ENCODE measurements at places on chromosomes 2 and 18.

- no peak for DNase-seq
Measured at GRCh38 chr18:46160050-46160798, 56.0 kb downstream of the HAUS1 start.

- DNase-seq: peak; percentile 38
Measured at GRCh38 chr2:218857371-218858137, 2.1 kb upstream of the WNT6 start.

DNA sequence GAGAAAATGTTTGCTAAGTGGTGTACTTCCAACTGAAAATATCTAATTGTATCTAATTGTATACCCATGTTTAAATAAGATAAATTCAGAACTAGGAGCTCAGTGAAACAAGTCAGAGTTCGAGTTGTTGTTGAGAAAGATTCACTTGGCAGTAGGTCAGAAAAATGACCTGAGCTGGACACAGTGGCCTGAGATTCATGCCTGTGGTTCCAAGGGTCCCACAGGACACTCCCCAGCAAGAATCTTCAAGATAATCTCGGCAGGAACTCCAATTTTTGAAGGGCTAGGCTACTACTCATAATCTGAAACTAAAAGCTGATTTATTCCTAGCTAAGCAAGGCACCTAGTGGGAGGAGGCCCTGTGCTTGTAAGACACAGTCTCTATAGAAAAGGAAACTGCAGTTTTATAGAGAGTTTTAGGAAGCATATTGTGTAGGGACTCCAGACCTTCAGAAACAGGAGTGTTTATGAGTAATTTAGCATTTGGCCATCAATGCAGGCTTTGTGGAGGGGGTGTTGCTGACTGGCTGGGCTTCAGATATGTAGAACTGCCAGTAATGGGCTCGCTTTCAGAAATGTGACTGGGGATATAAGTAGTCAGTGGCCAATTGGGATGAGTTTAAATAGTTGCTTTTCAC, 43.2 kb downstream of the SP140 start:
- DNase-seq: no peak

DNA sequence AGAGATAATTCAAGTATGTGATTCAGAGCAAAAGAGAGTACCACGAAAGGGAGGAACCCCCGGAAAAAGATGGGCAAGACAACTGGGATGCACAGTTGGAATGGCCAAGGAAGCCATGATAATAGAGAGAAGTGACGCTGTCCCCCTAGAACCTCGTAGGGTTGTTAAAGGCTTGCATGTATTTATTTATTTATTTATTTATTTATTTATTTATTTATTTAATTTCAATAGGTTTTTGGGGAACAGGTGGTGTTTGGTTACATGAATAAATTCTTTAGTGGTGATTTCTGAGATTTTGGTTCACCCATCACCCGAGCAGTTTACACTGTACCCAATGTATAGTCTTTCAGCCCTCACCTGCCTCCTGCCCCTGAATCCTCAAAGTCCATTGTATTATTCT, 11.5 kb upstream of the PDCL3 start:
- no peak for DNase-seq

- no peak for DNase-seq
Measured at GRCh38 chr2:202278036-202278760, 12.6 kb downstream of the NOP58 start.

GRCh38 chr2:72057308-72057707, 90.4 kb downstream of the CYP26B1 start:
- DNase-seq: no peak

DNA sequence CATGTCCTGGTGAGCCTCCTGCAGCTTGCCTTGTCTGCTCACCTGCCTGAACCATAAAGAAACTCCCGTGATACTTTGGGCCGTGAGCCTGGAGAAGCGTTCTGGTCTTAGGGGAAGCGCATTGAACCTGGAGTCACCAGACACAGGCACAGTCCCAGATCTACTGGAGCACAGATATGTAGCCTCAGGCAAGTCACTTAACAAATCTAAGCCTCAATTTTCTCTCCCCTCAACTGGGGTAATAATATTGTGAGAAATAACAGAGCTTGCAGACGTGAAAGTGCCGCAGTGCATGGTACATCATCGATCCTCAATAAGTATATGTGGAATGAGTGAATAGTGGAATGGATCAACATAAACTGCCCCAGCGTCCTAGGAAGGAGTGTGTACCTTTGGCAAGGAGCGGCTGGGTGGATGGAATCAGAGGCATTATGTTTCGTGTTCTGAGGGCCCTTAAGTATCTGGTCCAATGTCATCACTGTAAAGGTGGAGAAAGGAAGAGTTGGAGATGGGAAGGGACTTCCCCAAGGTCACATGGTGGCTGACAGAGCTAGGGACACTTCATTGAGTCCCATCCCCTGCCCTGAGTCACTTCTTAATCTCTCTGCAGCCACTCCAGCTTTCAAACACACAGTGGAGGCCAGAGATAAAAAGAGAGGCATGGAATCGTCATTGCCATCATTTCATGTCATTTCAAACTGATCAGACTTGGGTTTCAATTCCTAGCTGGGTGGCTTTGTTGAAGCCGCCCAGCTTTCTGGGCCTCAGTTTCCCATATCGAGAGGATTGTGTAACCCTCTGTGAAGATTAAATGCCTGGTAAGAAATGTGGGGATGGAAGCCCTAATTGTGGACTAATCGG, 172.4 kb downstream of the DDX1 start:
- DNase-seq: no peak

DNA sequence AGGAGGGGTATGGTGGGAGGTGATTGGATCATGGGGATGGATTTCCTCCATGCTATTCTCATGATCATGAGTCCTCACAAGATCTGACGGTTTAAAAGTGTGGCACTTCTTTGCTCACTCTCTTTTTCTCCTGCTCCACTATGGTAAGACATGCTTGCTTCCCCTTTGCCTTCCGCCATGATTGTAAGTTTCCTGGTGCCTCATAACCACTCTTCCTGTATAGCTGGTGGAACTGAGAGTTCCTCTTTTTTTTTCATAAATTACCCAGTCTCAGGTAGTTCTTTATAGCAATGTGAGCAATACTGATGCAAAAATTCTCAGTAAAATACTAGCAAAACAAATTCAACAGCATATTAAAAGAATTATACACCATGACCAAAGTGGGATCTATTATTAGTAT, 728.5 kb upstream of the SLC8A1 start:
- no peak for DNase-seq

- DNase-seq: no peak
Measured at GRCh38 chr2:120238728-120239487, 13.7 kb upstream of the RALB start.

DNA sequence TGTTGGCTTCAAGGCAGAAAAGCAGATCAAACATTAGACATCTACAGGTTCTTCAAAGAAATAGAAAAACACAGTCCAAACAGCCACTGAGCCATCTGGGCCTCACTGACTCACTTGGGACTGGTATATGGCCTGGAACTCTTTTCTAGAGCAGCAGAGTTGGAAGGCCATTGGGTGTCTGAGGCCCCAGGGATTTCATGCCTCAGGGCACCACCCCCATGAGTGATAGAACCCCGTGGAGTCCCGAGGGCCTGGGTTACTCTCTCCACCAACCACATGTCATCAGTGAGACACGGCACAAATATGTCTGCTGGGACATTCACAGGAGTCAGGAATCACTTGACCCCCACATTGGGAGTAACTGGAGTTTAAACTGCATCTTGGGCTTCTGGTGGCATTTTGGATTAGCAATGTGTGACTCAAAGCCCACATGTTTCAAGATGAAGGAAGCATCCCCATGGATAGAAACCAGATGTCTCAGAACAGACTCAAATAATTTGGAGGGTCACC, 44.0 kb downstream of the CAPN13 start:
- no peak for DNase-seq

- no peak for DNase-seq
Measured at GRCh38 chr18:10414293-10414842, 40.1 kb upstream of the APCDD1 start.

GRCh38 chr2:96959406-96960110, 26.8 kb downstream of the FAM178B start:
- DNase-seq: no peak

- no peak for DNase-seq
Measured at GRCh38 chr2:62305421-62306176, 109.7 kb downstream of the B3GNT2 start.

DNA sequence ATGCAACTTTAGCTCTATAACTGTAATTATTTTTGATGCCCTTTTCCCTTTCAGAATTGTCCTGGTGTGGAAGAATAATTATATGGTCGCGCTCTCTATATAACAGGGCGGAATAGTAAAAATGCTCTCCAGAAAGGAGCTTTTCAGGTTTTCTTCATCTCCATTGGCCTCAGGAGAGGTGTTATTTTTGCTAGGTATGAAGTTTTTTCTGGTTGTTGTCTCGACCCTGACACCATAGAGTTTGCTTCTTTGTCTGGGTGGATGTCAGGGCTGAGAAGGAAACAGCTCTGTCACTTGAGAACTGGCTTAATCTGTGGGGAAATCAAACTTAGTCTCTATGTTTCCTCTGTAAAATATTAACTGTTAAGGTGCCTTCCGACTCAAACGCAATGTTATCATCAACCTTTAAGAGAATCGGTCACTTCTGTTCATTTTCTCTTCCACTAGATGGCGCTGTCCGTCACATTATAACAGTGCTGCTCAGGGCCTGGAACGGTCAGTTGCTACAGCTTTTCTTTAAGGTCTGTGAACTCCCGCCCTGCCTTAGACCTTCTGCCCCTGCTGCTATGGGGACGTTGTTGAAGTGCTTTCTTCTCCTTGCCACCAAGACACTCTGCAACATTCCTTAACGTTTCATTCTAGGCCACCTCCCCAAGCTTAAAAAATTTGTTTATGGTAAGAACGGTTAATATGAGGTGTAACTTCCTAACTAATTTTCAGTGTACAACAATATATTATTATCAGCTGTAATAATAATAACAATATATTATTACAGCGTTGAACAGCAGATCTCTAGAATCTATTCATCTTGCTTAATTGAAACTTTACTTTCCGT, 23.8 kb upstream of the SERPINB12 start:
- DNase-seq: peak; percentile 72

DNA sequence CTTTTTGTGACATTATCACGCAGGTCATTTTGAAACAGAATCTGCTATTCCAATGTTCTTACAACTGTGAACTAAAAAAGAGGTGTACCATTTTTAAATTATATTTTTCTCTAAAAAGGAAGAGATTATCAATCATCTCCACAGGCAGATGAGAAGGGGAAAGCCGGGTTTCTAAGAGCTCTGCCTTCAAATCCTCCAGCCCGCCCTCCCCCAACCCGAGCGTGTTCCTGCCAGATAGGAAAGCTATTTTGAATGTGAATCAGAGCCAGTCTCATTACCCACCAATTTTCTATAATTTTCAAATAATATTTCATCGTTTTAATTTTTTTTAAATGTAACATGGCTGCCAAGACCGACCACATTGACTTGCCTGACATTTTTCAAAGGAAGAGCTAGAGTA, 65.9 kb downstream of the KCNF1 start:
- no peak for DNase-seq

GRCh38 chr18:944440-944839, 39.8 kb downstream of the ADCYAP1 start:
- DNase-seq: peak; percentile 12

DNA sequence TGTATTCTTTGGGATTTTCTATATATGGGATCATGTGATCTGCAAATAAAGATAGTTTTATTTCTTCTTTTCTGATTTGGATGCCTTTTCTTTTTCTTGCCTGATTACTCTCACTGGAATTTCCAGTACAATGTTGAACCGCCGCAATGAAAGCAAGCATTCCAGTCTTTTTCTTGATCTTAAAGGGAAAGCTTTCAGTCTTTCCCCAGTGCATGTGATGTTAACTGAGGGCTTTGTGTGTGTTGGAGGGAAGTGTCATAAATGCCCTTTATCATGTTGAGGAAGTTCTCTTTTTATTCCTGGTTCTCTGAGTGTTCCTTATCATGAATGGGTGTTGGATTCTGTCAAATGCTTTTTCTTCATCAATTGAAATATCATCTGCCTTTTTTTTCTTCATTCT, 16.9 kb upstream of the CYBRD1 start:
- no peak for DNase-seq

- DNase-seq: no peak
Measured at GRCh38 chr18:26119246-26119645, 14.4 kb upstream of the PSMA8 start.

DNA sequence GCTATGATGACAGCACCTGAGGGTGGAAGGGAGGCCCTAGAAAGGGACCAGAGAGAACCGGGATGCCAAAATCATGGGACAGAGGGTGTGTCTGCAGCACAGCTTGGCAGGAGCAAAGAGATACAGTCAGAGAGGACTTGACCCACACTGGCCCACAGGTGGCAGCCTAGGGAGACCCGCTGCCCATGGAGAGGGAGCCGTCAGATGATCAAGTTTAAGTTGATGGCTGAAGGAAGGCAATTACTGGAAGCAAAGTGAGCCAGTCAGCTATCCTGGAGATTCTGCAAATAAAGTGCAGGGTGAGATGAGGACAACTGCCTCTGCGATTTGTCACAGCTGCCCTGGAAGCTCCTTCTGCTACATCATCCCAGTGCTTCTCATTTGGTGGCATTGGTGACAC, 74.0 kb downstream of the CMPK2 start:
- DNase-seq: no peak

DNA sequence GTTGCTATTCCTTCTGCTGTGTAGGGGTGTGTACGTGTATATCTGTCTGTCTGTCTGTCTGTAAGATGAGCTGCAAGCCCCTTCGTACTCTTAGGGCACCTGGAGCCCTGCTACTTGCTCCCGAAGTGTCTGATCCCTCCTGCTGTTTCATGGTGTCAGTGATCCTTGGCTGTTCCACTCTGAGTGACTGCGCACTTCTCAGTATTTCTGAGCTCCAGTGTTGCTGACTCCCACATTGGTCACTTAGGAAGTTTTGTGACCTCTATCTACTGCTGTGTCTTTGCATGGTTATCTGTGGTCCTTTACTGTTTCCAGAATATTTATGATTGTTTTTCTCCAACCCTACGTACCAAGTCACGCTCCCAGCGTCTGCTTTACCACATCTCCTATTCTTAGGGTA, 16.2 kb downstream of the SEMA4F start:
- no peak for DNase-seq

GRCh38 chr2:58414506-58414905, 173.4 kb upstream of the FANCL start:
- no peak for DNase-seq

DNA sequence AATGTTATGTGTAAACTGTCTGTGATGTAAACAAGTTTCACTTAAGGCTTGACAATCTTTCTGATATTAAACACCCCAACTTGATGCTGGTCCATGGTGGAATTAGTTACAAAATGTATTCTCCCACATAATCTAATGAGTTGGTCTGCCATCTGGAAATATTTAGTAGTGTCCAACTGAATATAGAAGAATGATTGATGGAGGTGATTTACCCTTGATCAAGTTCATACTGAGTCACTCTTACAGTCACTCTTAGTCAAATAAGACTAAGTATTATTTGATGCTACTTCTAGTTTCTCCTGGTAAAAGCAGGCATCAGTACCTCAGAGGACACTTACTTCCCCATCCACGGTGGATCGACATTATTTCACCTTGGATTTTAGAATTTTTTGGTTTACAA, 198.1 kb downstream of the SATB2 start:
- no peak for DNase-seq

- DNase-seq: no peak
Measured at GRCh38 chr2:207813942-207814341, 44.2 kb upstream of the FZD5 start.

- peak; percentile 67 for DNase-seq
Measured at GRCh38 chr2:218186355-218186766, 19.6 kb upstream of the CXCR1 start.

Measured in NCI-H2171 treated with DMSO at 0.1 percent for 48 hours (cell line).